ENCODE measurements at places on chromosomes 7 and 10. TPM values are rescaled to one million over a fixed set of nuclear protein-coding genes. Genes with fewer than 3 reads are reported as not detected.
A peak's percentile ranks its signal among the peaks of the same experiment; 100 is the strongest.

DNA sequence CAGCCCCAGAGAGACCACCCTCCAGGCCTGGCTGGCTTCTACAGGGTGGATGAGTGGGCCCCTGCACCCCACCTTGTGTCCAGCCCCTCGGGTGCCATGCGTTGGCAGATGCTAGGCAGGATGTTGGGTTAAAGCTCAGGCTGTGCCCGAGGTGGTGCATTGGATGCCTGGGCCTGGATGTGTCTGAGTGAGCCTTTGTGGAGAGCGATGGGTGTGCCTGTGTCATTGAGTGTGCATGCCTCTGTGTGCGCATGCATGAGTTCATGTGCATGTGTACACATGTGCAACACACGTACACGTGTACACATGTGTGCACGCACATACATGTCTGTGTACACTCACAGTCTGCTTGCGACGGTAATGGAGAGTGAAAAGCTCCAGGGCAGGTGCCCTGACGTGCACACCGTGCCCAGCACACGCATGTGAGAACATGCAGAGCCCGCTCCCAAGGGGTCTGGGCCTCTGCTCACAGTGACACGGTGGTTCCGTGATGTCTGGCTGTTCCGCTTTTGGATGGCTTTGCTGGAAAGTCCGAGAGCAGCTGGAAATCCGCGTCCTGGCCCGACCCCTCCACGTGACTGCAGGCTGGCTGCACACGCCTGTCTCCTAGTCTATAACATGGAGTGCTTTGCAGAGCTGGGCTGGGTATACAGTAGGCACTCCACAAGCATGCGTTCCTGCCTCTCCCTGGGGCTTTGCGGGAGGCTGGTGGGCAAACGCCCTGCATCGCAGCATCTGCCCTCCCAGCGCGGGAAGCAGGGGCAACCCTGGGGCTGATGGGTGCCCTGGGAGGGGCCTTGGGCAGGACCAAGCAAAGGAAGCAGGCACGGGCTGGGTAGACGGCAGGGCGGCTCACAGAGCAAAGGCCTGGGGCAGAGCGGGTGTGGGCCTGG lies 36.9 kb downstream of the ELFN1 start:
- H3K4me3 ChIP-seq: no peak overlapping the region
- H3K4me1 ChIP-seq: no peaks in the 10 kb centered on the region
- no peaks in the 10 kb centered on the region for H3K36me3 ChIP-seq
- no peak overlapping the region for H3K27ac ChIP-seq
- peak; percentile 25 for DNase-seq

GRCh38 chr7:6556196-6556595 lies 4.9 kb upstream of the GRID2IP start:
- H3K4me1 ChIP-seq: no peaks in the 10 kb centered on the region
- H3K4me3 ChIP-seq: no peak overlapping the region
- no peak overlapping the region for H3K27ac ChIP-seq
- H3K36me3 ChIP-seq: no peaks in the 10 kb centered on the region
- no peaks in the 10 kb centered on the region for H3K27me3 ChIP-seq
- DNase-seq: no peak

GRCh38 chr10:132926777-132927650 lies 15.4 kb downstream of the CFAP46 start:
- no peaks in the 10 kb centered on the region for H3K36me3 ChIP-seq
- H3K4me1 ChIP-seq: no peaks in the 10 kb centered on the region
- no peak overlapping the region for H3K27ac ChIP-seq
- no peak overlapping the region for H3K4me3 ChIP-seq
- DNase-seq: no peak
- H3K27me3 ChIP-seq: no peaks in the 10 kb centered on the region

GRCh38 chr7:23009303-23009702 lies 4.6 kb downstream of the HYCC1 start:
- DNase-seq: no peak
- H3K4me1 ChIP-seq: no peaks in the 10 kb centered on the region
- H3K4me3 ChIP-seq: no peak overlapping the region
- H3K27ac ChIP-seq: no peak overlapping the region
- no peaks in the 10 kb centered on the region for H3K27me3 ChIP-seq

DNA sequence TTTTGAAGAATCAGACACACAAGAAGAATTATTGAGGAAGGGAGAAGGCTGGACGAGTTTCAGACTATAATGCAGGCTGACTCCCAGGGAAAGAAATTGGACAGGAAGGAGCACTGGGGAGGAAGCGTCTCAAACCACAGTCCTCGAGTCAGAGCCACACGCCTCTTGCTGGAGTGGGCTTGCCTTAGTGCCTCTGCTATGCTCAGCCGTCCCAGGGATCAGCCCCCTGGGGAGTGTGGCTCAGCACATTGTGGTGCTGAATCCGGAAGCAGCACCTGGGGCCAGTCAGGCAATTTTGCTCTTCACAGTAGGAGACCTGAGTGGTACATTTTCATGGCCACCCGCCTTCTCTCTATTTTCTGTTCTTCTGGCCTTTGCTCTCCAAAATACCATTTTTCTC lies 67.4 kb upstream of the SLC35G1 start:
- no peaks in the 10 kb centered on the region for H3K36me3 ChIP-seq
- no peak for DNase-seq
- H3K27me3 ChIP-seq: no peaks in the 10 kb centered on the region
- no peak overlapping the region for H3K4me3 ChIP-seq
- no peaks in the 10 kb centered on the region for H3K4me1 ChIP-seq
- no peak overlapping the region for H3K27ac ChIP-seq

DNA sequence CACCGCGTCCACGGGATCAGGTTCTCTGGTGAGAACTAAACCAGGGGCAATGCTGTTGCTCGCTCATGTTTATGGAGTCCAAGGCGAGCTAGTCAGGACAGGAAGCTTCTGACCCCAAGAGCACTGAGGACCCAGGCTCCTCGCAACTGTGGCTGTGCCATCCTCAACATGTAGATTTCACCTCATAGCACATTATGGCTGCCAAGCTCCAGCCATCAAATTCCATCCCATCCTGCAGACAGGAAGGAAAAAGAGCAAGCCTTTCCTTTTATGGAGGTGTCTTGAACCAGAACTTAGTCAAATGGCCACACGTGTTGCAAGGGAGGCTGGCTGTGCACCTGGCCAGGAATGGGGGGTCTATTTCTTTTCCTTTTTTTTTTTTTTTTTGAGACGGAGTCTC lies 16.1 kb upstream of the NKX6-2 start:
- no peaks in the 10 kb centered on the region for H3K27me3 ChIP-seq
- H3K4me1 ChIP-seq: no peaks in the 10 kb centered on the region
- DNase-seq: no peak
- no peak overlapping the region for H3K4me3 ChIP-seq
- H3K36me3 ChIP-seq: no peaks in the 10 kb centered on the region
- no peak overlapping the region for H3K27ac ChIP-seq

DNA sequence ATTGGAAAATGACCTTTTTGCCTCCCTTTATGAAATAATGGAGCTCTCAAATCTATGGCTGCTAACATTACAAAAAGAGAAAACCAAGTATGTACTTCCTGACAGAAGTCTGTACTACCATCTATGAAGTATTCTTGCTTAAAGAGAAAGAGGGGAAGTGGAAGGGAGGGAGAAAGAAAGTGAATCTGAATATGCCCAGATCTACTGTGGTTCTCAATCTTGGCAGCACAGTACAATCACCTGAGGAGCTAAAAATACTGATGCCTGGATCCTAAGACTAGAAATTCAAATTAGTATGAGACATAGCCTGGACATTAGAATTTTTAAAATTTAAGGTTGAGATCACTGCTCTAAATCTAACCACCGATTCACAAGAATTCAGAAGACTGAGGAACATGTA lies 85.2 kb downstream of the IGF2BP3 start:
- no peaks in the 10 kb centered on the region for H3K27me3 ChIP-seq
- no peak for DNase-seq
- H3K4me1 ChIP-seq: no peaks in the 10 kb centered on the region
- H3K36me3 ChIP-seq: no peaks in the 10 kb centered on the region

DNA sequence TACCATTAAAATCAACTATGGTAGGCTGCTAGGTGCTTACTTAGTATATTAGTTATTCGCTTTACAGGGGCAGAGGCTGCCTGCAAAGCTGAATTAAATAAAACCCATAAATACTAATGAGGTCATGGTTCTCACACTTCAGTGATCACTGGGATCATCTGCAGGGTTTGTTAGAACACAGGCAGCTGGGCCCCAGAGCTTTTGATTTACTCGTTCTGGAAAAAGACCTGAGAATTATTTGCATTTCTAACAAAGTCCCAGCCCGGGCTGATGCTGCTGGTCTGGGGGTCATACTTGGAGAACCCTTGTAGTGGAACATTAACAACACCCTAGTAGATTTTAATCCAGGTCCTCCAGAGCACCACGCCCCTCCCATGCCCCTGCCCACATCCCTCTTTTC lies 8.5 kb downstream of the UCN3 start:
- no peaks in the 10 kb centered on the region for H3K4me1 ChIP-seq
- DNase-seq: no peak
- no peaks in the 10 kb centered on the region for H3K36me3 ChIP-seq
- H3K27ac ChIP-seq: no peak overlapping the region

DNA sequence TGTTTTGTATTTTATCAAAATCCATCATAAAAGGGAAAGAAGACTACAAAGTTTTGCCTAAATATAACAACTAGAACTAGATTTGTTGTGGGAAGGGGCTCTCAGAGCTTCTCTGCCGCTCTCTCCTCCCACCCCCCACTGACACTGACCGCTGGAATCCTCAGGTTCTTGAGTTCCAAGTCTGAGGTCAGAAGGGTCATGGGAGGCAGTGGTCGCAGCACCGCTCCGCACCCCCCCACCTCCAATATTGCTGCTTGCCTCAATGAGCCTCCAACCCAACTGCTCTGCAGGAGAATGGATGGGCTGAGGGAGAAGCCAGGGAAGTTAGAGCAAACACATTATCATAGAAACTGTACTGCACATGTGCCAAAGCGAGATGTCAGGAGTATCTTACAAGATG lies 359.4 kb downstream of the GRID1 start:
- no peak overlapping the region for H3K27ac ChIP-seq
- H3K4me3 ChIP-seq: no peak overlapping the region
- H3K36me3 ChIP-seq: no peaks in the 10 kb centered on the region
- H3K27me3 ChIP-seq: no peaks in the 10 kb centered on the region
- H3K4me1 ChIP-seq: no peaks in the 10 kb centered on the region
- DNase-seq: no peak

GRCh38 chr10:47440207-47440606 lies 43.7 kb downstream of the ANXA8 start:
- no peaks in the 10 kb centered on the region for H3K4me1 ChIP-seq
- no peaks in the 10 kb centered on the region for H3K27me3 ChIP-seq
- no peak overlapping the region for H3K4me3 ChIP-seq
- H3K27ac ChIP-seq: no peak overlapping the region
- no peak for DNase-seq

GRCh38 chr10:122852261-122852660 lies 6.6 kb upstream of the CUZD1 start:
- no peak overlapping the region for H3K27ac ChIP-seq
- no peak overlapping the region for H3K4me3 ChIP-seq
- DNase-seq: no peak

GRCh38 chr10:117352724-117353123 lies 22.5 kb downstream of the PDZD8 start:
- no peaks in the 10 kb centered on the region for H3K4me1 ChIP-seq
- no peaks in the 10 kb centered on the region for H3K27me3 ChIP-seq
- no peak overlapping the region for H3K27ac ChIP-seq
- no peak overlapping the region for H3K4me3 ChIP-seq

- no peaks in the 10 kb centered on the region for H3K36me3 ChIP-seq
- H3K27me3 ChIP-seq: no peaks in the 10 kb centered on the region
- no peaks in the 10 kb centered on the region for H3K4me1 ChIP-seq
Measured at GRCh38 chr7:20307119-20307518, 23.6 kb upstream of the ITGB8 start.

DNA sequence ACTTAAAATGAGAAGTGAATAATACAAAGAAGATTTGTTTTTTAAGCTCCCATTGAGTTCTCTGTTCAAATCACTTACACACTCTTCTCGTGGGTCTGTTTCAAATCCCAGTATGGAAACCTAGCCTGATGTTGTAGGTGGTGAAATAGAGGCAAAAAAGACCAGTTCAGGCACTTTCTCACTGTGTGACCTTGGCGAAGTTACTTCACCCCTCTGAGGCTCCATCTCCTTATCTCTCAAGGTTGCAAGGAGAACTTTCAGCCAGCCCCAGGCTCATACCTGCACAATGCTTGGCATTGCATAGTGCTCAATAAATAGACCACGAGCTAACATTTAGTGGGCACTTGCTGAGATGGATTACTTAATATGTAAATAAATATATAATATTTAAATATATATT lies 90.1 kb downstream of the PRLHR start:
- no peak overlapping the region for H3K27ac ChIP-seq
- H3K36me3 ChIP-seq: no peaks in the 10 kb centered on the region
- no peaks in the 10 kb centered on the region for H3K4me1 ChIP-seq
- no peak overlapping the region for H3K4me3 ChIP-seq

GRCh38 chr7:143245123-143245522 lies 18.1 kb upstream of the GSTK1 start:
- no peaks in the 10 kb centered on the region for H3K27me3 ChIP-seq
- no peak overlapping the region for H3K4me3 ChIP-seq
- DNase-seq: no peak
- no peaks in the 10 kb centered on the region for H3K36me3 ChIP-seq
- no peak overlapping the region for H3K27ac ChIP-seq

GRCh38 chr10:71873582-71874211 lies 22.6 kb upstream of the PSAP start:
- peak; percentile 17 for DNase-seq
- H3K36me3 ChIP-seq: no peaks in the 10 kb centered on the region
- no peak overlapping the region for H3K4me3 ChIP-seq
- H3K27me3 ChIP-seq: no peaks in the 10 kb centered on the region
- no peak overlapping the region for H3K27ac ChIP-seq

GRCh38 chr10:61705022-61705613 lies 42.4 kb downstream of the CABCOCO1 start:
- no peaks in the 10 kb centered on the region for H3K4me1 ChIP-seq
- H3K27ac ChIP-seq: no peak overlapping the region
- no peaks in the 10 kb centered on the region for H3K36me3 ChIP-seq
- no peak overlapping the region for H3K4me3 ChIP-seq
- no peak for DNase-seq

DNA sequence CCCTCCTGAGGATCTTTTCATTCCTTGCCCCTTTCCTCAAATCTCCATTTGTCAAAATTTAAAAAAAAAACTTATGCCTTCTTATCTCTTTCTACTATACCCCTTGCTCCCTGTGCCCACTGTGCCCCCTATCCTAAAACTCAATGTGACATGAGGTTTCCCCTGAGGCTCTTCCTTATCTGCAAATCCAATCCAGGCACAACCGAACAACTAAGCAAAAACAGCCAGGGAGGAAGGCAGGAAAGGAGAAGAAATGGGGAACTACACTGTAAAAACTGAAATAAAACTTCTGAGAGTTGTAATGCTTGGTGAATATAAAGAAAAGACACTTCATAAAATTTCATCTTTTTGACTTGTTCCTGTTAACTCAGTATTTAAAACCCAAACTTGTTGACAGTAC lies 54.2 kb downstream of the CRPPA start:
- no peak overlapping the region for H3K27ac ChIP-seq
- no peaks in the 10 kb centered on the region for H3K36me3 ChIP-seq
- H3K4me1 ChIP-seq: peaks cover 2% of the 10 kb centered on the region
- DNase-seq: no peak

GRCh38 chr10:13668126-13668525 lies 81.4 kb downstream of the PRPF18 start:
- no peak overlapping the region for H3K27ac ChIP-seq
- no peak for DNase-seq
- H3K36me3 ChIP-seq: peaks cover 7% of the 10 kb centered on the region

The SYT15 gene
- 24.8 TPM for total RNA-seq

The STRIP2 gene
- total RNA-seq: 0.58 TPM

The JCAD gene
- 53.0 TPM for total RNA-seq

The LIPK gene
- not detected for total RNA-seq

The ZNF804B gene
- total RNA-seq: not detected

The PTPN12 gene
- total RNA-seq: 128 TPM

The OPALIN gene
- total RNA-seq: not detected

The DBF4 gene
- total RNA-seq: 7.3 TPM
